ENCODE measurements at places on chromosomes 2 and 18.

GRCh38 chr2:127407091-127407490 lies 11.1 kb upstream of the PROC start:
- DNase-seq: no peak

GRCh38 chr2:102977426-102978090 lies 215.7 kb downstream of the TMEM182 start:
- DNase-seq: no peak

GRCh38 chr2:207328944-207329386 lies 163.2 kb upstream of the KLF7 start:
- DNase-seq: no peak

- no peak for DNase-seq
These were observed 585.1 kb downstream of the ZEB2 start for GRCh38 chr2:143934626-143935481.

GRCh38 chr2:171404261-171404660 lies 29.5 kb downstream of the METTL8 start:
- DNase-seq: no peak

- no peak for DNase-seq
These were observed 136.2 kb downstream of the WDR7 start for GRCh38 chr18:56787390-56787789.

DNA sequence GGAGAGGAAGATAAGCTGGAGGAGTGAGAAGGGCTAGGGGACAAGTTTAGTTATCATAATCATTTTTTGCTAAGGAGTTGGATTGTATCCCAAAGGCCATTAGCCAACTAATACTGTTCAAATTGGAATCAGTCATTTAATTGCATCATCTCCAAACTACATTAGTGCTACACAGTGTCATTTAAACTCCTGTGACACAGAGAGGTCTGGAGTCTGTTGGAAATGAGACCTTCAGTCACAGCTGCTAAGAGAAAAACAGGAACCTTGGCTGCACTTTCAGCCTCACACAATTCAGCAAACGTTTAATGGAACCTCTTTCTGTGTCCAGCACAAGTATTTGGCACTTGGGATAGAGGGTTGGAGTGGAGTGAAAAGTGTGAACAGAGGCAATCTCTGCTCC lies 175.5 kb upstream of the MGAT5 start:
- no peak for DNase-seq

- DNase-seq: peak; percentile 63
These were observed 16.1 kb downstream of the ACOXL start for GRCh38 chr2:110748489-110748867.

- no peak for DNase-seq
These were observed 13.9 kb downstream of the ADAM23 start for GRCh38 chr2:206457188-206457634.

DNA sequence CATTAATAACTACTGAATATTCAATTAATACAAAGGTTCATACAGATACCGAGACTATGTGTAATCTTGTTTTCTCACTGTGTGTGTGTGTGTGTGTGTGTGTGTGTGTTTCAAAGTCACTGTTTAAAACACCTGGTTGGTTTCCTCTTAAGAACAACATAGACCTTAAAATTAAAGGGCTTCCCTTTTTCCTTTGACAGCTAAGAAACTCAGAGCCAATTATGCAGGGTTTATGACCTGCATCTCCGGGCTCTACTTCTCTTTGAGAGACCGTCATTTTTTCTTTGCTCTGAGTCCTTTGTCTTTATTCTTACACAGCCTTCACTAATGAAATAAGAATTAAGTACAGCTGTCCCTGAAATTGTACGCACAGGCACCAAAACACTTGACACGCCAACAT lies 145.6 kb downstream of the HDAC4 start:
- no peak for DNase-seq

DNA sequence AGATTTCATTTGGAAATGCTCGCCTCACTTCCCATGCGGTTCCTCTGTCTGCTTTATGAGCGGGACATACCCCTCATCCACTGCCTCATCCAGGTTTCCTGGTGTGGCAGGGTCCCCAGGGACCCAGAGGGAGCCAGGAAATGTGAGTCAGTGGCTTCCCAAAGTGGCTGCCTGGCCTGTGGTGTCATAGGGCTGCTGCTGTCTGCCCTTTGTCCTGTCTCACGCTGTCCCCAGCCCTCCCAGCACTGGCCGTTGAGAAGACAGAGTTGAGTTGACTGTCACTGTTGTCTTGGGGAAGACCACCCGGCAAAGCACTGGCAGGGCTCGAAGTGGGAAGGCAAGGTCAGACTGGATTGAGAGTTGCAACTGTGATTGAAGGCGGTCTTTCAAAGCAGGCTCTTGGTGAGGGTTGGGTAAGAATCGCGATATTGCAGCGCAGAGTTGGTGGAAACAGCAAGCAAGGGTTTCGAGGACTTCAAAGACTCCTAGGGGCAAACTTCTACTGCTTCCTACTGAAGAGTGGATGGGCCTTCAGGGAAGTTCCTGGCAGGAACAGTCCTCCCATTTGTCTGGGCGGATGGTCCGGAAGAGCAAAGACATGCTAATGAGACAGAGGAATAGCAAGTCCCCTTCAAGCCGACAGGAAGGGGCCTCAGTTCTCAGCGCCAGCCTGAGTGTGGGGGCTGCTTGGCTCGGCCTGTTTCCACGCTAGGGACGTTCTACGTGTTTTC lies 33.9 kb downstream of the RAB31 start:
- no peak for DNase-seq

GRCh38 chr2:212725180-212725579 lies 186.6 kb upstream of the ERBB4 start:
- no peak for DNase-seq

DNA sequence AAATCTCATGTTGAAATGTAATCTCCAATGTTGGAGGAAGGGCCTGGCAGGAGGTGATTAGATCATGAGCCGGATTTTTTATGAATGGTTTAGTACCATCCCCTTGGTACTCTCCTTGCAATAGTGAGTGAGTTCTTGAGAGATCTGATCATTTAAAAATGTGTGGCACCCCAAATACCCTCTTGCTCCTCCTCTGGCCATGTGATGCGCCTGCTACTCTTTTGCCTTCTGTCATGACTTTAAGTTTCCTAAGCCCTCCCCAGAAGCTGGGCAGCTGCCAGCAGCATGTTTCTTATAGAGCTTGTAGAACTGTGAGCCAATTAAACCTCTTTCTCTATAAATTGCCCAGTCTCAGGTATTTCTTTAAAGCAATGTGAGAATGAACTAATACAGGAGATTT lies 72.6 kb upstream of the FIGN start:
- DNase-seq: no peak

DNA sequence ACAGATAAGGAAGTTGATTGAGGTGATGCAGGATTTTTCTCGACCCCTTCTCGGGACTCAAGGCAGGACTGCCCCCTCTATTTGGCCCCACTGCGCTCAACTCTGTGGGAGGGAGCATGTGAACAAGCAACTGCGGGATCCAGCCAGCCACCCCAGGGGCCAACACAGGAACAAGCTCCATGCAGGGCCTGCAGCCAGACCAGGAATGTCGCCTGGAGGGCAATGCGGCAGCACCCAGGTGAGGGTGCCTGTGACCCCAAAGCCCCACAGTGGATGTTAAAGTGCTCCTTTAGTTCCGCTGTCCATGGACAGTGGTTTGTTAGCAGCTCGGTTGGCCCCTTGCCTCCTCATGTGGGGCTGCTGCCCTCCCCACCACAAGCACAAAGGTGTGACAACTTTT lies 57.1 kb downstream of the HRH4 start:
- no peak for DNase-seq

DNA sequence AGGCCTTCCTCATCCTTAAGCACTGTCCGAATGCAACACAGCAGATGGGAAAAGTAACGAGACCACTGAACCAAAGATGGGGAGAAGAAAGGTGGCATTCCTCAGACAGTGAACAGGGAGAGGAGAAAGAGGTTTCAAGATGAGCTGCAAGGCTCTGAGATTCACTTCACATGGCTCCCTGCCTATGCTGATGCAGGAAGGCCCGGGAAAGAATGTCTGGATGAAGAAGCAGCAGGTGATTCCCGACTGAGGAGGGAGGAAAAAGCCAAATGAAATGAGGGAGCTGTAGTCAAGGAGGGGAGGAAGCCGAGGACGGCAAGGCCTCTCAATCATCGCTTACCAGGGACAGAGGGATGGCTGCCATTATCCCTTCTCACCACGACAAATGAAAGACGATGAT lies 98.5 kb upstream of the BOD1L2 start:
- no peak for DNase-seq

GRCh38 chr2:18074476-18074875 lies 196.0 kb downstream of the KCNS3 start:
- DNase-seq: no peak

DNA sequence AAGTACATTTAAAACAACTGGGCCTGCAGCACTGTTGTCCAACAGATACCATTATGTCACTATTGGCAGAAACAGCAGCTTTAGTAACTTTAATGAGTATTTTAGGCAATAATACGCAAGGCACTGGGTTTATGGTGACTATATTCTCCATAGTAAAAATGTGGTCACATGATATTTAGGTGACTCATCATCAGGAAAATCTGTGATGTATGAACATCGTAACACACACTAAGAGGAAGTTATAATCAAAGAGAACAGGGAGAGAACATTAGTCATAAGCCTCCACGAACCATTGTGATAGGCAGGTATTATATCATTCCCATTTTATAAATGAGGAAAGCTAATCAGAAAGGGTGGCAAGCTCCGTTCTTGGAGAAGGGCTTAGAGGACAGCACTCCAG lies 36.9 kb downstream of the RAPH1 start:
- DNase-seq: no peak

DNA sequence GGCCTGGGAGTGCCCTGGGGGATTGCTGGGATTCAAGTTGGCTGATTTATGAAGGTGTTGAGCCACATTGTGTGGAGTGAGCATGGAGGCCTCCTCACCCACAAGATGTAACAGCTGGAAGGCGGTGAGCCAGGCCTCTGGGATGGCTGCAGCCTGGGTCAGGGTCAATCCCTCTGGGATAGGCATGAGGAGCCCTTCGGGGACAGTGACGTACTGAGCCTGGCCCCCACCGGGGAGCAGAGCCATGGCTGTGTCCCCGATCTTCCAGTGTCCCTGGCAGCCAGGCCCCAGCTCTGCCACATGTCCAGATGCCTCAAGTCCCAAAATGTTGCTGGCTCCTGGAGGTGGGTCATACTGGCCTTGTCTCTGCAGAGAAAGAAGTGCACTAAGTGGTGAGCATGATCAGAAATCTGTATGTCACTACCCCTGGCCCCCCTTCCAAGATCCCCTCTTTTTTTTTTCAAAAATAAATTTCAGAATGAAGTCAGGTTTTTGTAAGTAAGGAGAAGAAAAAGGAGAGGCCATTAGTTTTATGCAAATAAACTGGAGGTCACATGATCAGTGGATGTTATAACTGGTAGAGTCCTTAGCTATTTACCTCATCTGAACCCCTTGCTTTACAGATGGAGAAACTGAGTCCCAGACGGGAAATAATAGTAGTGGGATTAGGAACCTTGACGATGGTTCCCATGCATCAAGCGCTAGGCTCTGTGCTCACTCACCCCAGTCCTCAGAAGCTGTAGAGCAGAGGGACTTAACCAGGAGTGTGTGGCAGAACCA lies 1.7 kb downstream of the TP53I3 start:
- DNase-seq: no peak

DNA sequence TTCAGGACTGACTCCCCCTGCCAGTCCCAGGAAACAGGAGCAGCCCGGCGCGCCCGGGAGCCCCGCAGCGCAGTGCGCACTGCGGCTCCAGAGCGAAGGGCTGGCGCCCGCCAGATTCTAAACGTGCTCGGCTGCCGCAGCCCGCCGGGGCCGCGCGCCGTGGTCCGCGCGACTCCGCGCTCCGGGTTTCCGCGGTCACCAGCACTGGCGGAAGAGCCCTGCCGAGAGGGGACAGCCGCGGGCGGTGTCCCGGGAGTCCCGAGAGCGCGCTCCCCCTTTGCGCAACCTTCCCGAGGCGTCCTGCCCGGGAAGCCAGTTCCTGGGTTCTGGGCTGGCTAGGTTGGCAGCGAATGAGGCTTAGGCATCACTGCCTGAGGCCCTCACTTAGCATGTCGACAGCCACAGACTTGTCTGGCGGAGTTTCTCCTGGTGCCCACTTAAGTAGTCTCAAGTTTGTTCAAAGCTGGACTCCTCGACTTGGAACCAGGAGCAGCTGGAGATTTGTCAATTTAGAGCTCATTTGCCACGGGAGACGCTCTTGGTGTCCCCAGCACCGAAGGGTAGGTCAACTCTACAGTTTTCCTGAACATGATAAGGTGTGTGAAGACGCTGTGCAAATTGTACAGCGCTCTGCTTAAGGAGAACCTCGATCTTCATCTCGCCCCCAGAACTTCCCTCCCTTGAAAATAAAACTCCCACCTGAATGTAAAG lies 1.5 kb upstream of the VSNL1 start:
- no peak for DNase-seq

- DNase-seq: peak; percentile 6
These were observed 32.6 kb downstream of the RBKS start for GRCh38 chr2:27857417-27858172.

DNA sequence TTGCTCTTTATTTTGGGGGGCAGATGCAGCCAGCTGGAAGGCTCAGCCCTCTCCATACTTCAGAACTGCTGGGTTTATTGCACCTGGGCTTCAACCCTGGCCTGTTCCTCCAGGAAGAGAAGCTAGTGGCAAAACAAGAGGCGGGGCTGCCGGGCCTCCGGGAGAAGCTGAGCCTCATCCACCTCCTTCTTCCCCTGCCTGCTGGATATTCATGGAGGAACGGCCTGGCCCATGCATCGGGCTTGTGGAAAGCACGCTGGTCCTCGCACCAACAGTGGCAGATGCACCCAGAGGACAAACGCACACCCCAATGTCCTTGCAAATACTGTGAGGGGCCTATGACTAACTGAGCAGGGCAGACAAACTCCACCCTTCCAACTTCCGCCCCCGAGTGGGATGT lies 30.6 kb downstream of the FAM178B start:
- no peak for DNase-seq

DNA sequence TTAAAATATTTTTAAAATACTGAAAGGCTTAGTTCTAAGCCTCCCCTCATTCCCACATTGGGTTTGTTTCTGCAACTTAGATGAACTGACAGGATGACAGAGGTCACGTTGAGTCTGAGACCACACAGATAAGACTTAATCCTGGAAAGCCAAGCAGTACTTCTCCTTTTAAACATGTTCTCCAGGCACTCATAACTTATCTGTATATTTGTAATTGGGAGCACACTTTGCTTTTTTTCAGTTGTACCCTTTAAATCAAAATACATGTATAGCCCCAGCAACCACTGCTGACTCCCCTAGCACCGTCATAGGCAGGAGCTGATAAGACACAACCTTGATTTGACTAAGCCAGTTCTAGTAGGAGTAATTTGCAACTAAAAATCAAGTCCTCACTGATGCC lies 394.8 kb downstream of the PID1 start:
- DNase-seq: no peak

- no peak for DNase-seq
These were observed 217.1 kb downstream of the SETBP1 start for GRCh38 chr18:44897816-44898215.

Measured in stimulated activated CD4-positive, alpha-beta T cell treated with anti-CD3 and anti-CD28 coated beads, Interleukin-15, amount 100 ng/mL, for 48 hours (primary cell).